ENCODE measurements at places on chromosomes 11 and 22.

DNA sequence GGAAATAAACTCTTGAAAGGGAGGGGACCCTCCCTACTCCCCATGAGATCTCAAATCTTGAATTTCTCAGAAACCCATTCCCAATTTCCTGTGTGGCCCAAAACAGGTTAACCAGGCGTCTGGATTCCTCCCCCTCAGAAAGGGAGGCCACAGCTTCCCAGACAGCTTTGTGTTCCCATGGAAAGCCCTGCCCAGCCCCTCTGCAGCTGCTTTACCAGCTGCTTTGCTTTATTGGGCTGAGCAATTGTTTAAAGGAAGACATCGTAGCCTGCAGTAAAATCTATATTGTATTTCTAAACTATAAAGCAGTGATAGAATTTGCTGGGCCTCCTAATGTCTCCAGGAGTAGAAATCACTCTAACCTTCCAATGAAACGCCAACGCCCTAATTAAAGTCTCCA lies 97.4 kb downstream of the CHST1 start:
- no peak for DNase-seq
- no peaks in the 10 kb centered on the region for H3K4me1 ChIP-seq
- H3K27ac ChIP-seq, result no peak overlapping the region
- no peaks in the 10 kb centered on the region for H3K27me3 ChIP-seq
- no peaks in the 10 kb centered on the region for H3K36me3 ChIP-seq

GRCh38 chr11:82056450-82056849 lies 677.2 kb downstream of the FAM181B start:
- no peaks in the 10 kb centered on the region for H3K27me3 ChIP-seq
- H3K27ac ChIP-seq, result no peak overlapping the region
- H3K4me1 ChIP-seq, result no peaks in the 10 kb centered on the region
- DNase-seq, result no peak

- peak overlapping the region; percentile 48 for H3K27ac ChIP-seq
- no peak for DNase-seq
- H3K4me3 ChIP-seq, result peak overlapping the region; percentile 91
- H3K4me1 ChIP-seq, result peaks cover 3% of the 10 kb centered on the region
- H3K27me3 ChIP-seq, result no peaks in the 10 kb centered on the region
- H3K36me3 ChIP-seq, result no peaks in the 10 kb centered on the region
Observed at GRCh38 chr11:69049490-69049867, 747 bp downstream of the TPCN2 start.

- DNase-seq, result no peak
- H3K27ac ChIP-seq, result no peak overlapping the region
- H3K27me3 ChIP-seq, result no peaks in the 10 kb centered on the region
- no peaks in the 10 kb centered on the region for H3K36me3 ChIP-seq
- H3K4me3 ChIP-seq, result no peak overlapping the region
Observed at GRCh38 chr11:128532016-128532571, 55.3 kb downstream of the ETS1 start.

DNA sequence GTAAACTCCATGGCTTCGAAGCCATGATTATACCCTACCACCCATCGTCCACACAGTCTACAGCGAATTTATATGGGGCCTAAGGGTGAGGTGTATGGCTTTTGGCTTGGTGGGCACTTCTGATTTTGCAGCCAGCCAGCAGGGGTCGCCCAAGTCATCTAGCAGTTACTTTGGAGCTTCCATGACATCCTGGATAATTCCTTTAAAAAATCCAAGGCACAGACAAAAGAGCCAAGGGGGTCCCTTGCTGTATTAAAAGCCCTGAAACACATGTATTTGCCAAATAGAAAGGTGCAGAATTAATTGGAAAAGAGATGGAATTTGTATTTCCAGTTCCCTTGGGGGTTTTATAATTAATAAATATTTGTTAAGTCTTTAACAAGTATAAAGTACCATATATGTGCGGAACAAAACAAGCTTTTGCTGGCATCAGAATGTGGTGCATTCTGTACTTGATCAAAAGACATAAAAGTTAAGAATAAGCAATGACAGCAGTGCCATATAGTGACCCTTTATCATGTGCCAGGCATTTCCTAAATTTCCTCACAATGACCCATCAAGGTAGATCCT lies 132.8 kb upstream of the PITPNB start:
- no peaks in the 10 kb centered on the region for H3K27me3 ChIP-seq
- H3K27ac ChIP-seq, result no peak overlapping the region
- no peak for DNase-seq

- no peaks in the 10 kb centered on the region for H3K36me3 ChIP-seq
- H3K4me3 ChIP-seq, result no peak overlapping the region
- DNase-seq, result no peak
- H3K4me1 ChIP-seq, result no peaks in the 10 kb centered on the region
- H3K27me3 ChIP-seq, result peaks cover under 1% of the 10 kb centered on the region
- H3K27ac ChIP-seq, result no peak overlapping the region
Observed at GRCh38 chr11:14081581-14082231, 119.2 kb downstream of the SPON1 start.

DNA sequence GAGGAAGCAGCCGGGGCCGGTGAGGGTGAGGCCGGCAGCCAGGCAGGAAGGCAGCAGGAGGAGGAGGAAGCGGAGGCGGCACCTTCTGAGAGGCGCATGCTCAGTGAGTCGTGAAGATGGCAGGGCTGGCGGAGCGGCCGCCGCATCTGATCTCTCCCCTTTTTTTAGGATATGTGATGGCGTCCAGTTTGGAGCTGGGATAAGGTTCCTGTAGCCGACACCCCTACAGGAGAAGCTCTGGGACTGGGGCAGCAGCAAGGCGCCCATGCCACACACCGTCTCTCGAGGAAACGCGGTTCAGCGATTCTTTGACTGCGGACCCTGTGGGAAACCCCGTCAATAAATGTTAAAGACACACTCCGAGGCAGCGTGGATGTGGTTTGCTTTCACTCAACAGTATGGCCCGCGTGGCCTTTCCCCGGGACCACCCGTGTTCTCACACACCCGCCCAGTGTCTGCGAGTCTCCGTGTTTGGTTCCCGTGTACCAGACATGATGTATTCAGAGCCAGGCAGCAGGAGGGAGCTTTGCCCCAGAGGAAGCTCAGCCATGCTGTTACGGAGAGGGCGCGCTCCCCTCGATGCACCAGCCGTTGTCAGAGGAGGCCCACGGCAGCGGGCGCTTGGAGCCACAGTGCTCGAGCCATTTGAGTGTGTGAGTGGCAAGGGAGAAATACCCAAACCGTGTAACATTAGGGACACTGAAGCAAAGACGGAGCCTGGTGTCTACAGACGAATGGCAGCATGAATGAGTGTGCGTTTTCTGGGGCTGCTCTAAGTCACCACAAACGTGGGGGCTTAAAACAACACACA lies 27.7 kb upstream of the PARVB start:
- H3K36me3 ChIP-seq, result peaks cover 68% of the 10 kb centered on the region
- H3K4me3 ChIP-seq, result no peak overlapping the region
- no peak overlapping the region for H3K27ac ChIP-seq
- DNase-seq, result no peak
- no peaks in the 10 kb centered on the region for H3K4me1 ChIP-seq
- H3K27me3 ChIP-seq, result no peaks in the 10 kb centered on the region

- H3K27me3 ChIP-seq, result no peaks in the 10 kb centered on the region
- peaks cover 6% of the 10 kb centered on the region for H3K4me1 ChIP-seq
- H3K36me3 ChIP-seq, result no peaks in the 10 kb centered on the region
- H3K4me3 ChIP-seq, result no peak overlapping the region
- peak overlapping the region; percentile 33 for H3K27ac ChIP-seq
- no peak for DNase-seq
Observed at GRCh38 chr11:10233581-10233980, 60.4 kb downstream of the SBF2 start.

- no peak overlapping the region for H3K27ac ChIP-seq
- no peaks in the 10 kb centered on the region for H3K27me3 ChIP-seq
- no peak overlapping the region for H3K4me3 ChIP-seq
- DNase-seq, result no peak
- H3K36me3 ChIP-seq, result no peaks in the 10 kb centered on the region
Observed at GRCh38 chr11:131884461-131885073, 514.2 kb downstream of the NTM start.

GRCh38 chr11:122847466-122847865 lies 9.2 kb downstream of the CRTAM start:
- DNase-seq, result no peak
- no peak overlapping the region for H3K27ac ChIP-seq
- no peaks in the 10 kb centered on the region for H3K36me3 ChIP-seq
- no peaks in the 10 kb centered on the region for H3K27me3 ChIP-seq
- peaks cover 3% of the 10 kb centered on the region for H3K4me1 ChIP-seq
- no peak overlapping the region for H3K4me3 ChIP-seq

GRCh38 chr11:122741613-122742300 lies 86.2 kb downstream of the UBASH3B start:
- DNase-seq, result no peak
- no peaks in the 10 kb centered on the region for H3K36me3 ChIP-seq
- H3K4me1 ChIP-seq, result no peaks in the 10 kb centered on the region
- H3K4me3 ChIP-seq, result no peak overlapping the region
- no peaks in the 10 kb centered on the region for H3K27me3 ChIP-seq

DNA sequence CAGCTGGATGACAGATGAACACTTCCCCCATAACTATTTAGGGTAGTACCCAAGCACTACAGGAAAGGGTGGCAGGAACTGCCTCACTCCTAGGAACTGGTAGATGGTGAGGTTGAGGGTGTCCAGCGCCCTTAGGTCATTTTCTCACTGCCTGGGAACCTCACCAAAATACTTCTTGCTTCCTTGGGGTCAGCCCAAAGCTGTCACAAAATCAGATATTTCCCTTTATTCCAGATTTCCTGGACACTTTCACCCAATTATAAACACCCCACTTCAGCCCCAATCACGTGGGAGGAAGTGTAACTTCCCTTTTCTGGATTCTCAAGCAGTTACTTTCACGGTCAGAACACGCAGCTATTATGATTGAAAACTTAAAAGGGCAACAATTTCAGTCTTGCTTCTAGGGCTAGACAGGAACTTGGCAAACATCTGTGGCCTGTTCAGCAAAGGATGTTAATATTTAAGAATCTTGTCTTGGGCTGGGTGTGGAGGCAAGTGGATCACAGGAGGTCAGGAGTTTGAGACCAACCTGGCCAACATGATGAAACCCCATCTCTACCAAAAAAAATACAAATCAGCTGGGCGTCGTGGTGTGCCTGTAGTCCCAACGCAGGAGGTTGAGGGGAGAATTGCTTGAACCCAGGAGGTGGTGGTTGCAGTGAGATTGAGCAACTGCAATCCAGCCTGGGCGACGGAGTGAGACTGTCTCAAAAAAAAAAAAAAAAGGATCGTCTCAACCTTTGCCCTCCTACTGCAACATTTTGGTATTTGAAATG lies 4.0 kb downstream of the FTH1 start:
- peaks cover 37% of the 10 kb centered on the region for H3K36me3 ChIP-seq
- no peak for DNase-seq
- no peak overlapping the region for H3K4me3 ChIP-seq
- H3K27ac ChIP-seq, result peak overlapping the region; percentile 97
- no peaks in the 10 kb centered on the region for H3K27me3 ChIP-seq

GRCh38 chr11:116643521-116643920 lies 129.3 kb downstream of the BUD13 start:
- no peaks in the 10 kb centered on the region for H3K4me1 ChIP-seq
- DNase-seq, result no peak
- H3K4me3 ChIP-seq, result no peak overlapping the region

DNA sequence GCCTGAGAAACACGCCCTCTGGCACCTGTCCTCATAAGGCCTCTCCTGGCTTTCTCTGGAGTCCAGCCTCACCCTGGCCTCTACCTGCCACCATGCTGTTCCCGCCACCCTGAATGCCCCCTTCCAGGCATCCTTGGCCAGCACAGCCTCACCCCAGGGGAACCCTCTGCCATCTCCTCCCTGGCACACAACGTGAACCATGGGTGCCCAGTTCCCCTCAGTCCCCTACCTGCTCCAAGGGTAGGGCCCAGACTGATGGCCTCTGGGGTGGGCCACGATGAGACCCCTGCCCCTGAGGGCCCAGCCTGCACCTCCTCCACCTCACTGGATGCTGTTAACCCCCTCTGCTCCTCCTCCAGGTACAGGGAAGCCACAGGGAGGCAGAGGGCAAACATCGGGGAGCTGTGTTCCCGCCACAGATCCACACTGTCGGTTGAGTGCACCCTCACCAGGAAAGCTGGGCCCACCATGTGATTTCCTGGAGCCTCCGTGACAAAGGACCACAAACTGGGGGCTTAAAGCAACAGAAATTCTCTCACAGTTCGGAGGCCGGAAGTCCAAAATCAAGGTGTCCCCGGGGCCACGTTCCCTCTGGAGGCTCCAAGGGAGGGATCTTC lies 169.6 kb downstream of the BRD1 start:
- H3K4me3 ChIP-seq, result no peak overlapping the region
- H3K27ac ChIP-seq, result no peak overlapping the region
- DNase-seq, result peak; percentile 33
- no peaks in the 10 kb centered on the region for H3K4me1 ChIP-seq

- DNase-seq, result no peak
- H3K36me3 ChIP-seq, result peaks cover 3% of the 10 kb centered on the region
- peak overlapping the region; percentile 60 for H3K27ac ChIP-seq
- no peaks in the 10 kb centered on the region for H3K27me3 ChIP-seq
Observed at GRCh38 chr11:73388265-73389133, 12.3 kb downstream of the RELT start.

- no peaks in the 10 kb centered on the region for H3K27me3 ChIP-seq
- DNase-seq, result no peak
- peaks cover 4% of the 10 kb centered on the region for H3K4me1 ChIP-seq
- peak overlapping the region; percentile 1 for H3K27ac ChIP-seq
Observed at GRCh38 chr11:61954106-61954850, 4.1 kb downstream of the BEST1 start.

GRCh38 chr11:76656050-76656531 lies 14.5 kb downstream of the LRRC32 start:
- H3K36me3 ChIP-seq, result no peaks in the 10 kb centered on the region
- H3K4me3 ChIP-seq, result no peak overlapping the region
- H3K27me3 ChIP-seq, result no peaks in the 10 kb centered on the region

- H3K27me3 ChIP-seq, result peaks cover 35% of the 10 kb centered on the region
- no peak overlapping the region for H3K4me3 ChIP-seq
- H3K4me1 ChIP-seq, result no peaks in the 10 kb centered on the region
- H3K27ac ChIP-seq, result no peak overlapping the region
- H3K36me3 ChIP-seq, result no peaks in the 10 kb centered on the region
- no peak for DNase-seq
Observed at GRCh38 chr22:19757985-19758895, 2.3 kb upstream of the TBX1 start.

DNA sequence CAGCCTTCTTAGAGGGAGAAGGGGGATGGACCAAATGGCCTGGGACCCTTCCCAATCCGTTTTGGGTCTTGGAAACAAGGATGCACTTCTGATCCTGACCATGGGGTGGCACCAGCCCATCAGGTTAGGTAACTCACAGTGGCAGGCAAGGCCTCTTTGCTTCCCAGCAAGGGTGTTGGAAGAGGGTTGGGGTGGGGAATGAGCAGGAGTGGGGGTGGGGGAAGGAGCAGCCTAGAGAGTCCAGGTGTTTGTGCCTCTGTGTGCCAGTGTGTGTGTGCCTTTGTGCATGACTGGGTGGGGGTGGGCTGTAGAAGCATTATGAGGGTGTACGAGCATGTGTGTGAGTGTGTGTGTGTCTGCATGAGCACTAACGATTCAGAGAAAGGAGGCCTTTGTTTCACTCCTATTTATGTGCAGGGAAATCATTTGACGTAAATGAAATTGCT lies 213.1 kb downstream of the INSC start:
- no peak overlapping the region for H3K27ac ChIP-seq
- H3K27me3 ChIP-seq, result no peaks in the 10 kb centered on the region
- no peak for DNase-seq
- no peaks in the 10 kb centered on the region for H3K4me1 ChIP-seq

Measured in RWPE2 (cell line).